ENCODE measurements at places on chromosomes 1 and 21.

DNA sequence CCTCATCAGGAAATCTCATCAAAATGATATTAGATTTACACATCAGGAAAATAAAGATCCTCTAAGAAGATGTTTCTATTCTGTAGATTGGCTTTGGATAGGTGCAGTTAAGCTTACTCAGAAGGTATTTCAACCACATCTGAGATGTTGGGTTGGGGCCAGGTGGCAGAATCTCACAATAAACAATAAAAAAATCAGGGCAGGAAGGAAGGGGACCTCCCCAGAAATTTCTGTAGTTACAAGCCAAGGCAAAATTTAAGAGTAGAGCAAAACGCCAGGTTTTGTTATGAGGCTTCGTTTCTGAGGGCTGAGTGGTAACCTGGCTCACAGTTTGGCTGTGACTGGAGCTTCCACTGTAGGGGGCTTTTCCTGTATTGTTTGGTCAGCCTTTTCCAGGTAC is 84.8 kb downstream of the HUNK start:
- DNase-seq: no peak

- DNase-seq: peak; percentile 88
Measured at GRCh38 chr1:214439352-214440119, 111.9 kb downstream of the PTPN14 start.

DNA sequence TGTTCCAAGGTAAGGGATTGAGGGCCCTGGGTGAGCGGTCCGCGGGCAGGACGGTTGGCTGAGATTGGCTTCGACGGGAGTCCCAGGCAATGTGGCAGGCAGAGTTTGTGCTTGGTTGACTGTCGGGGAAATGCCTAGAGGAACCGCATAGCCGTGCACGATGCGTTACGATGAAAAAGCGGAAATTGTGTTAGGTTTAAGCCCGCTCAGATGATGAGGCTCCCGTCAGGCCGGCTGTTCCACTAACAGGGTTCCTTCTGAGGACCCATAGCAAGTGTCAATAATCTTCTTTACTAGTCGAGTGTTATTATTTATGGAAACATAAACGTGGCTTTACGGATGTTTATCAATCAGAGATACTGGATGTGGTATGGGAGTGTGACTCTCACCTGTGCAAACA is 117.8 kb upstream of the COL6A1 start:
- no peak for DNase-seq

- DNase-seq: no peak
Measured at GRCh38 chr1:111439461-111440351, 9.3 kb downstream of the WDR77 start.

DNA sequence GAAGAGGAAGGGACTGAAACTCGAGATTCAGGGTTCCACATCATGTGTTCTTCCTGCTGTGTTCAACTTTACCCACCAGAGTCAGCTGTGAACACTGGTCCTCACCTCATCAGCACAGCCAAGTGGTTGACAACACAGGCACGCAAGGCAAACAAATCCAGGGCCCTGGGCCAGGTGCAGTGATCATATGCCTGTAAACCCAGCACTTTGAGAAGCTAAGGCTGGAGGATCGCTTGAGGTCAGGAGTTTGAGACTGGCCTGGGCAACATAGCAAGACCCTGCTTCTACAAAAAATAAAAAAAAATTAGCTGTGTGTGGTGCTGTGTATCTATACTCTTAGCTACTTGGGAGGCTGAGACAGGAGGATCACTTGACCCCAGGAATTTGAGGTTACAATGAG is 8.4 kb upstream of the XKR8 start:
- DNase-seq: no peak

DNA sequence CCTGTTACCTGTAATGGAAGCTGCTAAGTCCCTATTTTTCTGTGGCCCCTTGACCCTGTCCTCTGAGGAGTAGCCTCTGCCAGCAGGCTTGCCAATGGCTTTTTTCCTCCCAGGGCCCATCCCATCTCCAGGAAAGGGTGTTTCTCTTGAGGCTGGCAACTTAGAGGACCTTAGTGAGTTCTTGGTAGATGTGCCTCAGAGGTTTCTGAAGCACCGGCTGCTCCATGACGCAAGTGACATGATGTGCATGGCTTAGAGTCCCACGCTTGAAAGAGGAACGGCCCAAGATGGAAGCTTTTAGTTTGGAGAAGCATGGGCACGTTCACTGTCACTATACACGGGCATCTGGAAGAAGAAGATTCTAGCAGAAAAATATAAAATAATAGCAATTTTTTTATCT is 63.0 kb downstream of the TGFB2 start:
- DNase-seq: no peak

DNA sequence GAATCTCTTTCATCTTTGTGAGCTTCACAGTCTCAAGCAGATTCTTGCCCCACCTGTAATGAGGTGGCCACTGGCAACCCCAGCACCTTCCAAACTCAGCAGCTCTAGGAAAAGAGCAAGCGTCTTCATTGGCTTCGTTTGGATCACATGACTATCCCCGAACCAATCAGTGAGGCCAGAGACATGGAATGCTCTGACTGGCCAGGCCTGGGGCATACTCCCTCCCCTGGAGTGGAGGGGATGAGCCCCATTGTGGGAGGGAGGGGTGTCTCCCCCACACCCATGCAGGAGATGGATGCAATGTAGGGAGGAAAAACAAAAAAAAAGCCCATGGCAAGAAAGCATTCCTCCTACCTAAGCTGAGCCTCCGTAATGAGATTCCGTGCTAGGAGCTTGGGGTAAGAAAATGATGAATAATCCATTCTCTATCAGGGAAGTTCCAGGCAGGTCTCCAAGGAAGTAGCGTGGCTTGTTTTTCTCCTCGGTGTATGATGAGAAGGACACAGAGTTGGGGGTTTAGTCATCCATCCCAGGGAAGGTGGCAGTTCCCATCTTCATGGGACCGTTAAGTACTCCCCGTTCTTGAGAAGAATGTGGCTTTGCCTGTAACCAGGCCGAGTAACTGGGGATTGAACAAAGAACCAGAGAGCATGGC is 32.7 kb downstream of the FHAD1 start:
- no peak for DNase-seq

DNA sequence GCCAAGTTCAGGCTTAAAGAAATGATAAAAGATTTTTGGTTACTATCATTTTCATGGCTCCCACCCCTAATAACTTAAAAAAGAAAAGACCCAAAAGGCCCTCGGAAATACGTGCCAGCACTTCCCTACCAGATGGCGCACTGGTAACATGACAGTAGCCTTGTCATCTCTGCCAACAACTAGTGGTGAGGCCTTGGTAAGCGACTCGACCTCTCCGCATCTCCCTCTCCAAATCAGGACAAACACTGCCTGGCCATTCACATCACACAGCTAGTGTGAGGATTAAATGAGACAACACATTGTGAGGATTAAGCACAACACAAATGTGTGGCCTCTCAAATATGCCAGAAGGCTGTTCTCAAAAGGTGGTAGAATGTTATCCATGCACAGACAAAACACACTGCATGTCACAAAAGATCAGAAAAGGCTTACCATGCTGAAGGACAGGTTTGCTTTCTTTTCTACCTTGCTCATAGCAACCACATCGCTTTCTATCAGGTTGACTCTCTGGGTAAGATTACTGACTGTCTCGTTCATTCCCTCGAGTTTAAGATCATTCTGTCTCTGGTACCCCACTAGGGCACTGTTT is 16.4 kb downstream of the TEX38 start:
- no peak for DNase-seq
